Activated CD4-positive, alpha-beta memory T cell treated with anti-CD3 and anti-CD28 coated beads, Interleukin-2, amount 10 ng/mL, durations not matched to agents 7 days and 5 days (primary cell): ENCODE measurements at places on chromosomes 1 and 21. TPM values are rescaled to one million over a fixed set of nuclear protein-coding genes. Genes with fewer than 3 reads are reported as not detected.

- peak; percentile 89 for DNase-seq
Observed at GRCh38 chr21:43938751-43939442, 73.2 kb upstream of the TRAPPC10 start.

DNA sequence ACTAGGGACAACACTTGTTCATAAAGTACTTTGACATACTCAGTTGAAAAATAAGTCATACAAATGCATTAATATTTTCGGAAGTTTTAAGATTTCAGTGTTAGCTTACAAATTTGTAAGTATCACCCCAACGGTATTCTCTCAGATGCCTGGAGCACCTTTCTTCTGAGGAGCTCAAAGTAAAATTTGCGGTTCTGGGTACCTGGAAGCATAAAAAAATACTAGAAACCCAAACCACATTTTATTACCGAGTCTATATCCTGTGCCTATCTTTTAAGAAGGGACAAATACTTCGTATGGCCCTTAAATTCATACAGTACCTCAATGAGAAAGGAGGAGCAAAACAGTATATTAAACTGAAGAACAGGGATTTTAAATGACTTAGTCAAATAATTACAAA lies 10.2 kb downstream of the SRSF4 start:
- DNase-seq: no peak

KRTAP24-1 gene
- not detected for total RNA-seq

GRCh38 chr21:35825370-35826353 lies 234.7 kb downstream of the SETD4 start:
- DNase-seq: no peak

DNA sequence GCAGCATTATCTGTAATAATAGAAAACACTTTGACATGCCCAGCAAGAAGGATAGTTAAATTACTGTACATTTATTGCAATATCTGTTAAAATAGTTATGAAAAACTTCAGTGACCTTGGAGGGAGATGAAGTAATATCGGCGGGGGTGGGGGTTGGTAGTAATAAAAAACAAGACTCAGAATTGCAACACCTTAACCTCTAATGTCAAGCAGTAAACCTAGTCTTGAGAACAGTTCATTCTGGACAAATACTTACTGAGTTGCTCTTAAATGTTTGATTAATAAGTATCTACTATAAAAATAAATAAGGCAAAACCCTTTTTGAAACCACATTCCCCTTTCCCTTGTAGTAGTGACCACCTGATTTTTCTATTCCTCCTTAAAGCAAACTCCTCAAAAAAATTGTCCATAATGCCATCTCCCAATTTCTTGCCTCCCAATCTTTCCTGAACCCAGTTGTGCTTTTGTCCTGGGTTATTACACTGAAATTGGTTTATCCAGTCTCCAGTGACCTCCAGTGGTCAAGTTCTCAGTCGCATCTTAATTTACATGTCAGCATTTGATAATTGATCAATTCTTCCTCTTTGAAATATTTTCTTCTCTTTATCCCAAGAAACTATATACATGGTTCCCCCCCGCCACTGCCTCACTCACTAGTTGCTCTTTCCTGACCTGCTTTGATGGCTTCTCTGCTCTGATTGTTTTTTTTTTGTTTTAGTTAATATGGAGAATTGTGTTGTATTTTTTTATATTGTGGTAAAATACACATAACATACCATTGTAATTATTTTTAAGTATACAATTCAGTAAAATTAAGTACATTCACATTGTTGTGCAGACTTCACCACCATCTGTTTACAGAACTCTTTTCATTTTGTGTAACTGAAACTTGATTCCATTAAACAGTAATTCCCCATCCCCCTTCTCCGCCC lies 36.8 kb downstream of the RAP1A start:
- DNase-seq: no peak

MYOM3 gene
- not detected for total RNA-seq

DNA sequence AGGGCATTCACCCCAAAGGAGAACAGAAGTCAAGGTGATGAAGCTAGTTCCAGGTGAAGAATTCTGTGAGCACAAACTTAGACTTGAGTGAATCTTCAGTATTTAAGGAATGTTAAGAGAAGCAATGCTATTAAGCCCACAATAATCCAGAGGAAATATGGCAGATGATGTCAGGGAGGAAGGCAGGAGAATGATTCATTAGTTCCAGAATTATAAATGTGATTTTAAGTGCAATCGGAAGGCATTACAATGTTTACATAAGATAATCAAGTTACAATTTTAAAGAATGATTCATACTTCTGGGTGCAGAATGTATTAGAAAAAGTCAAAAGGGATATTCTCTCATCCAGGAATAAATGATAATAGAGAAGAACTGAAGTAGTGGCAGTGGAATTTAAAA lies 545.2 kb upstream of the BRINP3 start:
- DNase-seq: no peak

DNA sequence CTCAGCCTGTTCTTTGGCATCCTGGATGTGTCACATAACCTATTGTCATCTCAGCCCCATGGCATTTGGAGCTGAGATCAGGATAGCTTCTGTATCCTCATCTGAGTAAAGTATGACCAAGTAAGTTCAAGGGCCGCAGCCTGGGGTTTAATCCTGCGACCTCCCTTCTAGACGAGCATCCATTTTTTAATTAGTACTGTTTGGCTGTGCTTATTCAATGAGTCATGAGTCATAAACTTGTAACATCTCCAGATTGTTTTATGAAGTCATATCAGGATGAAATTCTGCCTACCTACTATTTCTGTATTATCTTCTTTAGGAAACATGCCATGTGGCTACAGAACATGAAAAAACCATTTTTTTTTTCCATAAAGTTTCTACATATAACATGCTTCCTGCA lies 119.1 kb downstream of the ERG start:
- DNase-seq: no peak
